Suprapubic skin (tissue), 4 donors: ENCODE measurements at places on chromosomes 4 and X. TPM values are rescaled to one million over a fixed set of nuclear protein-coding genes. Genes with fewer than 3 reads are reported as not detected.

Gene CT45A8
- total RNA-seq, result not detected

Gene CXCL13
- total RNA-seq, result 1.9 TPM

Gene MEPE
- total RNA-seq, result not detected

Gene XAGE2
- total RNA-seq, result not detected

Gene NRK
- not detected for total RNA-seq

Gene HTR2C
- total RNA-seq, result not detected

GRCh38 chrX:24124244-24124799, 25.2 kb upstream of the ZFX start:
- H3K36me3 ChIP-seq, result no peaks in the 10 kb centered on the region
- no peaks in the 10 kb centered on the region for H3K27me3 ChIP-seq
- no peaks in the 10 kb centered on the region for H3K4me1 ChIP-seq
- H3K27ac ChIP-seq, result no peak overlapping the region
- no peak for DNase-seq
- no peak overlapping the region for H3K4me3 ChIP-seq

- DNase-seq, result no peak
- H3K36me3 ChIP-seq, result no peaks in the 10 kb centered on the region
- no peaks in the 10 kb centered on the region for H3K27me3 ChIP-seq
- H3K4me3 ChIP-seq, result no peak overlapping the region
- H3K27ac ChIP-seq, result no peak overlapping the region
Measured at GRCh38 chr4:62003695-62004094, 803.6 kb downstream of the ADGRL3 start.

DNA sequence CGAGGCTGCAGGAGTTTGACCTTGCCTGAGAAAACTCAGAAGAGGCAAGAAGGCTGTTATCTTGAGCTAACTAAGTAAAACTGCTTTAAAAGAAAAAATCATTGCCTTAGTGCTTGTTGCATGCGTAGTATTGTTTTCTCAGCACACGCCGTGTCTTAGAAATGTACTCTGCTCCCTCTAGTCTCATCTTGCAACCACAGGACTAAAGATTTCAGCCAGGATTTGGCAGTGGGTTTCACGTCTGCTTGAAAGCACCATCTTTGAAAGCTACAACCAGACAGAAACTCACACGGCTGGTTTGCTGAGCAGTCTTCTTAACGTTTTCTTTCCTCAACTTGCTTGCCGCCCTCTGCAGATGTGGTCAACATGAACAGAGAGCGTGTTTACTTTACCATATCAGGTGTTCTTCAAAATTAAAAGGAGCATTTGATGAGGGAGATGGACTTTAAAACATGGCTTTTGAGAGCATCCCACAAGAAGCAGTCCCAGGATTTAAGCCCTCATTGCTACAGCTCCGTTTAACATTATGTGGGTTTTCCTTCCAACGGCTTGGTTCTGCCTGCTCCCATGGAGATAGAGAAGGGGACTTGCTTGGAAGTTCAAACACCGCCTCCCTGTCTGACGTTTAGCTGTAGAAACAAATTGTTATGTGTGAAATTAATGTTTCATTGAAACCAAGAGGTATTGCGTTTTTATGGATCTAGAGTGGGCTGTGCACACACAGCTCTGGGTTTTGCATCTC, 3.4 kb downstream of the SORCS2 start:
- H3K4me3 ChIP-seq, result no peak overlapping the region
- H3K27ac ChIP-seq, result no peak overlapping the region
- peaks cover 29% of the 10 kb centered on the region for H3K4me1 ChIP-seq
- H3K36me3 ChIP-seq, result no peaks in the 10 kb centered on the region
- peaks cover 47% of the 10 kb centered on the region for H3K27me3 ChIP-seq

DNA sequence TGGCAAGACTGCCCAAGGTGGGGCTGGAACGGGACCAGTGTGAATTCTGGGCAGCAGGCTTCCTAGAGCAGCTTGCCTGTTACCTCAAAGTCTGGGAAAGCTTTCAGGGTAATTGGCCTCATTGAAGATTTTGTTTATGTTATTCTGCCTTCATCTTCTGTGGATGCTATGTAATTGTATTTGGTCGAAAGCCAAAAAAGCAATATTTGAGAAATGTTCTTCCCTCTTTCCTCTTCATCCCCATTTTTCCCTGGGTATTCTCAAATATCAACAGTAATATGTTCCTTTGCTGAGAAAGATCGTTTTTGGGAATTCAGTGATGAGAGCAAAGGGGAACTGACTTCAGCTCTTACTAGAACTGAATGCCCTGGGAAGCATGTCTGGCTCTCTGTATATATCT, 12.9 kb downstream of the TMEM131L start:
- H3K36me3 ChIP-seq, result peaks cover 8% of the 10 kb centered on the region
- H3K4me1 ChIP-seq, result peaks cover 14% of the 10 kb centered on the region
- DNase-seq, result no peak

GRCh38 chr4:81606801-81607501, 135.2 kb upstream of the RASGEF1B start:
- no peak overlapping the region for H3K4me3 ChIP-seq
- H3K27ac ChIP-seq, result no peak overlapping the region
- DNase-seq, result no peak
- no peaks in the 10 kb centered on the region for H3K36me3 ChIP-seq
- H3K27me3 ChIP-seq, result no peaks in the 10 kb centered on the region

- H3K36me3 ChIP-seq, result no peaks in the 10 kb centered on the region
- no peak overlapping the region for H3K4me3 ChIP-seq
- no peaks in the 10 kb centered on the region for H3K4me1 ChIP-seq
Measured at GRCh38 chr4:150072906-150073714, 5.1 kb upstream of the DCLK2 start.

GRCh38 chr4:47209833-47210232, 178.5 kb downstream of the GABRB1 start:
- no peaks in the 10 kb centered on the region for H3K36me3 ChIP-seq
- no peaks in the 10 kb centered on the region for H3K27me3 ChIP-seq
- no peak overlapping the region for H3K4me3 ChIP-seq
- no peak overlapping the region for H3K27ac ChIP-seq
- no peak for DNase-seq

DNA sequence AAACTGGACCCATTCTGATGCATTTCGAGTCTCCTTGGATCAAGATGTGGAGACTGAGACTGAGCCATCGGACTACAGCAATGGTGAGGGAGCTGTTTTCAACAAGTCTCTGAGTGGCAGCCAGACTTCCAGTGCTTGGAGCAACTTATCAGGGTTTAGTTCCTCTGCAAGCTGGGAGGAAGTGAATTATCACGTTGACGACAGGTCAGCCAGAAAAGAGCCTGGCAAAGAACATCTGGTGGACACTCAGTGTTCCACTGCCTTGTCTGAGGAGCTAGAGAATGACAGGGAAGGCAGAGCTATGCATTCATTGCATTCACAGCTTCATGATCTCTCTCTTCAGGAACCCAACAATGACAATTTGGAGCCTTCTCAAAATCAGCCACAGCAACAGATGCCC, 84.8 kb downstream of the NEUROG2 start:
- H3K4me3 ChIP-seq, result no peak overlapping the region
- no peaks in the 10 kb centered on the region for H3K27me3 ChIP-seq
- peaks cover 72% of the 10 kb centered on the region for H3K36me3 ChIP-seq
- no peaks in the 10 kb centered on the region for H3K4me1 ChIP-seq
- no peak overlapping the region for H3K27ac ChIP-seq
- DNase-seq, result no peak

DNA sequence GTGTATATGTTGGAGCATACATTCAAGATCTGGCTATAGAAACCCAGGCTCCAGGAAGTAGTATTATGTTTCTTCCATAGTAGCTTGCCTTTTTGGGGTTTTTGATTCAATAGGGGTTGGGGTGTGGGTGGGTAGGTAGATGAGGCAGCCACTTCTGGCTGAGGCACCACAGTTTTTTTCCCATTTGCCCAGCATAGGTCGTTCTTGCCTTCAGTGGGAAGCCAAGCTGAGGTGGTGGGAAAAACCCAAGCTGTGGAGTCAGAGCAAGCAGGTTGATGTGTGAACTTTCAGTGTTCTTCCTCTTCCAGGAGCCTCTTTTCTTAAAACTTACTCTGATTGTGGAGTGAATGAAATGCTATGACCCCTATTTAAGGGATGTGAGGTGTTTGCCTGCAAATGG, 67.0 kb upstream of the RPS6KA3 start:
- no peaks in the 10 kb centered on the region for H3K4me1 ChIP-seq
- no peak for DNase-seq
- H3K4me3 ChIP-seq, result no peak overlapping the region
- H3K27me3 ChIP-seq, result no peaks in the 10 kb centered on the region
- H3K27ac ChIP-seq, result no peak overlapping the region
- H3K36me3 ChIP-seq, result no peaks in the 10 kb centered on the region

GRCh38 chr4:10482913-10483312, 25.7 kb upstream of the ZNF518B start:
- no peak for DNase-seq
- H3K27ac ChIP-seq, result no peak overlapping the region
- no peaks in the 10 kb centered on the region for H3K27me3 ChIP-seq
- H3K36me3 ChIP-seq, result no peaks in the 10 kb centered on the region

DNA sequence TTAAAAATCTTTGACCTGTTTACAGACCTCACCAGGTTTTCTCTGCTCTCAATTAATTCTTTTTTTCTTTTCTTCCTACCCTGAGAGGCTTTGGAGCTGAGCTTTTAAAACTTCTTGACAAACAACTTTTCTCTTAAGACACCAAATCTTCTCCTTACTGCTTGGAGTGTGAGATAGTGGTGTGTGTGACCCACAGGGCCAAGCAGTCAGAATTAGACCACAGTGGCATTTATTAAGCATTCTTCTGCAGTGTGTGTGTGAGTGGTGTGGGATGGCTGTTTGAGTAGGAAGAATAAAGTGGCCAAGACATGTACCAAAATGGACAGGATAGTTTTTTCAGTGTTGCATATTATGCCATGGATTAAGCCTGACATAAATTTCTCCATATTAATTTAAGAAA, 665.1 kb downstream of the RAPGEF2 start:
- no peak for DNase-seq
- H3K27ac ChIP-seq, result no peak overlapping the region
- H3K4me3 ChIP-seq, result no peak overlapping the region
- H3K4me1 ChIP-seq, result no peaks in the 10 kb centered on the region
- H3K36me3 ChIP-seq, result no peaks in the 10 kb centered on the region

DNA sequence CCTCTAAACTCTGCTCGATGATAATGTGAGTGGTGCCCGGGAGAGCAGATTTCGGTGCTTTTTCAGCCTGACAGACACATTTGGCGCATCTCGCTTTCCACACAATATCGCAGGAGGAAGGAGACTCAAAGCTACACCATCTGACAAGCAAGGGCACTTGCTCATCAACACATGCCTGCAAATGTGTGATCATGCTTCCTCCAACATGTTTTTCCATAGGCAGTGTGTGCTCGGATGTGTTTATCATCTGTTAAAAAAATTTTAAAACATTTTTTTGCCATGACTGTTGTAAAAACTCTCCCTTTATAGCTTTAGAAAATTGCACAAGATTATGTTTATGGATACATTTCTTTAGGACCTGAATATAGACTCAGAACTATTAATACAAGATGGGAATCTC, 170.3 kb upstream of the PUDP start:
- no peak for DNase-seq
- H3K4me1 ChIP-seq, result no peaks in the 10 kb centered on the region
- H3K36me3 ChIP-seq, result no peaks in the 10 kb centered on the region

DNA sequence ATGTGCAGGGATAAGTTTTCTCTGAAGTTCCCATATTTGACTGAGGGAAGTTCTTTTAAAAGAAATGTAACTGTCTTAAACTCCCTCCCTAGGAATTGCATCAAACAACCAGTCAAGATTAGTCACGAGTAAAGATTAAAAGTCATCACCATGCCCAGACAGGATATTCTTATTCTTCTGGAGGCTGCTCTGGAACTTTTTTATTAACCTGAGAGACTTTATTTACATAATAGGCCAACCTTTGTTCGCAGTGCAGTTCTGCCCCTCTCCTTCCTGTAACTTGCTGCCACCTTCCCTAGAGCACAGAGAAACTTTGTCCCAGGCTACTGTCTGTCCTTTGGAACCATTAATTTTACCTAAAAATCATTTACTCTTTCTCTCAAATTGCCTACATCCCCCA, 9.8 kb upstream of the HERC3 start:
- no peaks in the 10 kb centered on the region for H3K27me3 ChIP-seq
- no peak overlapping the region for H3K27ac ChIP-seq
- H3K4me1 ChIP-seq, result no peaks in the 10 kb centered on the region
- no peaks in the 10 kb centered on the region for H3K36me3 ChIP-seq
- DNase-seq, result no peak
- H3K4me3 ChIP-seq, result no peak overlapping the region

DNA sequence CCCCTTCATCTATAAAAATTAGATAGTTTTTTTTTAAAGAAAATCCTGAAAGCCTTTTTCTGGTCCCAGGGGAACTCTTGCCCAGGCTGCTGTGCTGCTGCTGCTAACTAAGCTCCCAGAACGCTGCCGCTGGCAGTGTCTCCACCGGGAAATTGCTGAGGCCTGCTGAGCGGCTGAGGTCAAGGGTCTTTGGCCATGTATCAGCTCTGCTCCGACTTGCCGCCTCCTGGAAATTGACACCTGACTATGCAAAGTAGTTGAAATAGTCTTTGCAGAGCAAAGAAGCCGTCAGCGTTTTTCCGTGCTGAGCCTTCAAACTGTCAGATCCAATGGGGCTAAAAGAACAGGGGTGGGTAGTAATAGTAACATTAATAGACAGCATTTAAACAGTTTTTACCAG, 839 bp downstream of the QDPR start:
- no peaks in the 10 kb centered on the region for H3K27me3 ChIP-seq
- peak overlapping the region; percentile 61 for H3K4me3 ChIP-seq
- no peak for DNase-seq

DNA sequence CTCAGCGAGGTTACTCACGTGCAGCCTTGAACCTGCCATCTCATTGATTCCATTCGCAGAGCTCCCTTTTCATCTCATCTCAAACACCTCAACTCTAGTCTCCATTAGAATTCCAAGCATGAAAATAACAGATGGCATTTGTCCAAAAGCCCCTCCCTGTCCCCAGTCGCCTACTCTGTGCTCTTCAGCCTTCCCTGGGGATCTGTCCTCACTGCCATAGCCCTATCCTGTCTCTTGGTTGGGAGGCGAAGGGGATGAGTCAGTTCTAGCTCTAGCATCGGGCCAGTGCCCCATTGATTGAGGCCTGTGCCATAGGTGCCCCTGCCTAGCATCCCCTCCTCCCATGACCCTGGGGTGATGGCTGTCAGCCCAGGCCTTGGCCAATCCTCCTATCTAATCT, 134.0 kb upstream of the PJA1 start:
- no peaks in the 10 kb centered on the region for H3K36me3 ChIP-seq
- no peaks in the 10 kb centered on the region for H3K4me1 ChIP-seq
- H3K27ac ChIP-seq, result no peak overlapping the region
- H3K4me3 ChIP-seq, result no peak overlapping the region
- no peak for DNase-seq
- no peaks in the 10 kb centered on the region for H3K27me3 ChIP-seq

GRCh38 chr4:85496933-85497332, 22.0 kb downstream of the ARHGAP24 start:
- H3K27ac ChIP-seq, result peak overlapping the region; percentile 65
- no peaks in the 10 kb centered on the region for H3K36me3 ChIP-seq
- no peak for DNase-seq
- peaks cover 40% of the 10 kb centered on the region for H3K4me1 ChIP-seq
- no peaks in the 10 kb centered on the region for H3K27me3 ChIP-seq

GRCh38 chr4:96698831-96699230, 858.9 kb downstream of the PDHA2 start:
- H3K4me3 ChIP-seq, result no peak overlapping the region
- H3K27ac ChIP-seq, result no peak overlapping the region
- no peaks in the 10 kb centered on the region for H3K36me3 ChIP-seq
- H3K27me3 ChIP-seq, result no peaks in the 10 kb centered on the region
- no peaks in the 10 kb centered on the region for H3K4me1 ChIP-seq
